ENCODE measurements at places on chromosomes 6 and 20.

DNA sequence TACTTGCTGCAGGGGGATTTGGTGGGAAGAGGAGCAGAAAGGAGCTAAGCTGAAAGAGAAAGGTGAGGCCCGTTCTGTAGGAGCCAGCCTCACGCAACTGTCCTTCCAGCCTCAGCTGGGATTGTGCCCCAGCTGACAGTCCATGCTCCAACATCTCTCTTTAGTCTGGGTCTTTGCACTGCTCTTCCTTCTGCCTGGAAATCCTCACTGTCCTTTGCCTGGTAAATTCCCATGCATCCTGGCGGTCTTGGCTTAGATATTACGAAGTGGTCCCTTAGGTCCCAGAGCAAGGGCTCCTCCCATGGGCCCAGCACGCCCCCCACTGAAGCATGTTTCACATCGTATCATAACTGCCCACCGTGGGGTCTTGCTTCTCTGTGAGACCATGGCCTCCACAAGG, 52.2 kb downstream of the FGD2 start:
- DNase-seq, result no peak

DNA sequence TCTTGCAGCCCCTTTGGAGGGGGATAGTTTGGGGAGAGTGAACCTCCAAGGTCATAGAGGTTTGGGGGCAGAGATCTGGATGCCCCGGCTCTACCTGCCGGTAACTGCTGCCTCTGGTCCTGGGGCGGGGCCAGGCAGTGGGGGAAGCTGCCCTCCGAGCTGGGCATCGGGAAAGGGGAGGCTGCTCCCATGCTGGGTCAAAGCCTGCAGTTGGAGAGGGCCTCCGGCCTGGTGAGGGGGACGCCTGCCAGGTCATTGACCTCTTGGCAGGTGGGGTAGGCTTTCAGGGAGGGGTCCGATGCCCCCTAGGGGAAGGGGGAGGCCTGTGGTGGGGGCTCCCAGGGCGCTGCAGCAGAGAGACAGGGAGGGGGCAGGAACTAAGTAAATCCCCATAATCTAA, 7.1 kb downstream of the COL11A2 start:
- DNase-seq, result no peak

- peak; percentile 41 for DNase-seq
Measured at GRCh38 chr20:24027229-24027628, 38.6 kb upstream of the GGTLC1 start.

DNA sequence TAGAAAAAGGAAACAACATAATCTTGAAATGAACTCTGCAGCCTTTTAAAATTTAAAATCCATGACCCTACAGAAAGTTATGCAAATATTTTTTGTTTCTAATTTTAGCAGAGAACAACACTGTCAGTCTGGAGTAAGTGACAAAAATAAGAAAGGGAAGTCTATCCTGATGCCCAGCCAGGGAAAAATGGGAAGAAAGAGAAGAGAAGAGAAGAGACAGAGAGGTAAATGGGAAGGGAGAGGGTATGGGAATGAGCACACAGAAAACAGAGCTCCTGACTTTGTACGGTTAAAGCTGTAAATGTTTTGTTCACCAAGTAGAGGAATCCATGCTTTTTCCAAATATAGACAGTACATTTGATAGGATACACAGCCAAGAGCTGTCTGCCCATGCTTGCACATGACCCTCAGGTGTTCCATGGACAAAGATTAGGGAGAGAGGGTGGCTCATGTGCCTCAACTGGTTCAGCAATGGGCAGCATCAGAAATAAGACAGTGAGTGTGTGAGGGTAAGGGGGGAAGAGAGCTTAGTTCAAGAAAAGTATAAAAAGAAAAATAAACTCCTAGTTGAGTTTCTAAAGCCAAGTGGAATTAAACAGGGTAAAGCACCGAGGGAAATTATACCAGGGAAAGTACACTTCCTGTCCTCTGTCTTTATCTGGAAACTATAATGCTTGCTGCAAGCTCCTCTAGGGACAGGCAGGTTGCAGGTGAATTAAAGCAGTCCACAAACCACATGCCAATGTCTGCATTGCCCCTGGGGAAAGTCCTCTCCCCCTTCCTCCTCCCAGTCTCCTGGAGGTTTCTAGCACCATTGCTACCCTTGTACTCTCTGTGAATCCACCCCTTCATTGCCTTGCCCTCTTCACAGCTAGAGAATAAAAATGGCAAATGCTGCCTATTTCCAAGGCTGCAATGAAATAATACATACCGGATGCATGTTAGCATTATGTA, 30.0 kb downstream of the MAP3K5 start:
- DNase-seq, result no peak

- no peak for DNase-seq
Measured at GRCh38 chr6:154569156-154569862, 58.8 kb upstream of the CNKSR3 start.

- no peak for DNase-seq
Measured at GRCh38 chr6:72724545-72724944, 102.7 kb downstream of the KCNQ5 start.

Measured in activated CD8-positive, alpha-beta memory T cell treated with anti-CD3 and anti-CD28 coated beads for 4 hours (primary cell).